ENCODE measurements at places on chromosomes 12 and 14.
A peak's percentile ranks its signal among the peaks of the same experiment; 100 is the strongest.

- DNase-seq: no peak
Measured at GRCh38 chr14:99510556-99511139, 29.4 kb downstream of the CCNK start.

DNA sequence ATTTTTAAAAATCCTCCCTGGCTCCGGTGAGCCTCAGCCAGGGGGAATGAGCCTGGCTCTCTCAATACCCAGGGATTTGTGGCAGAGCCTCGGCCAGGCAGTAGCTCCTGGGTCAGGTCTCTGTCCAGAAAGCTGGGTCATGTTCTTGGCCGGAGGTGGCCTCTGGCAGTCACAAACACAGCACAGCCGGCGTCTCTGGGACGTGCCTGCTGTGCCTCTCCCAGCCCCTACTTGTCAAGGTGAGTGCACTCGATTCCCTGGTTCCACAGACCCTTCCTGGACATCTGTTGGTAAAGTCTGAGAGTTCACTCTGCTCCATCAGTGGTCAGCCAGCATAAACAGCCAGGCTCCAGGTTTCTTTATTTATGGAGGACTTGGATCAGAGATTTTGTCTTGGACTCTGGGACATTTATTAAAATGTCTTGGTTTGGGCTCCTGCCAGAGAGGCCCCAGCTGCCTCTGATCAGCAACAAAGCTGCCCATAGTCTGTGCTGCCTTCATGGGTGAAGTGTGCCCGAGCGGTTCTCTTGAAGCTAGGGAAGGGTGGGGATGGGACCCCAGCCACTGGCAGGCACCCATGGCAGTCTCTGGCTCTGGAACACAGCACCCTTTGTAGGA is 56.7 kb downstream of the DGLUCY start:
- DNase-seq: no peak

- DNase-seq: no peak
Measured at GRCh38 chr12:3398196-3398789, 92.7 kb upstream of the PRMT8 start.

- DNase-seq: no peak
Measured at GRCh38 chr12:79453820-79454219, 236.9 kb downstream of the PAWR start.

DNA sequence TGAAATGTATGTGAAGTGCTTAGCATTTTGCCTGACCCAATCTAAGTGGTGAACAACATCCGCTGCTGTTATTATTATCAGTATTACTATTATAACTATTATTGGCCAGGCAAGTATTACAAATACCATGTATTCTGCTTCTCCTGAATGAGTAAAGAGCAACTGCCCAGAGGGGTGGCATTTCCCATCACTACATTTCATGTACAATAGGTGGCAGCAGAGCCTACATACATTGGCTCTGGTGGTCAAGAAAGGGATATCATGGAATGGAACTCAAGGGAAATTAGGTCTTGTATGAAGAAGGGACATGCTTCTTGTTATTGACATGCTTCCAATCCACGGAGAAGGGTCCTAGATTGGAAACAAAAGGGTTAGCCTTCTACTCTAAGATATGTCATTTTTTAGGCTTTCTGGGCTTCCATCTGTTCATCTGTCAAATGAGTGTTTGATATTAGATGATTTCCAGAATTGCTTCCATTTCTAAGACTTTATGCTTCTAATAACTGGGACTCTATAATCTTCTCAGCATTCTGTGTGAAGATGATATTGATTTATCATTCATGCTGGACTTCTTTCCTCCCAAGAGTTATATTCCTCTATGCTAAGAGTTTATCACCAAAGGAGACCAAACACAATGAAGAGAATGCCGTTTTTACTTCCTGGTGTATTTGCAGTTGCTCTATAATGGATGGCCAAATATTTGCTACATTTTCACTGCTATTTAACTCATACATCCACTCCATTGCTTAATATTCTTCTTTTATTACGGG is 239.1 kb downstream of the SSPN start:
- no peak for DNase-seq

- DNase-seq: no peak
Measured at GRCh38 chr12:65263777-65264176, 14.7 kb upstream of the MSRB3 start.

DNA sequence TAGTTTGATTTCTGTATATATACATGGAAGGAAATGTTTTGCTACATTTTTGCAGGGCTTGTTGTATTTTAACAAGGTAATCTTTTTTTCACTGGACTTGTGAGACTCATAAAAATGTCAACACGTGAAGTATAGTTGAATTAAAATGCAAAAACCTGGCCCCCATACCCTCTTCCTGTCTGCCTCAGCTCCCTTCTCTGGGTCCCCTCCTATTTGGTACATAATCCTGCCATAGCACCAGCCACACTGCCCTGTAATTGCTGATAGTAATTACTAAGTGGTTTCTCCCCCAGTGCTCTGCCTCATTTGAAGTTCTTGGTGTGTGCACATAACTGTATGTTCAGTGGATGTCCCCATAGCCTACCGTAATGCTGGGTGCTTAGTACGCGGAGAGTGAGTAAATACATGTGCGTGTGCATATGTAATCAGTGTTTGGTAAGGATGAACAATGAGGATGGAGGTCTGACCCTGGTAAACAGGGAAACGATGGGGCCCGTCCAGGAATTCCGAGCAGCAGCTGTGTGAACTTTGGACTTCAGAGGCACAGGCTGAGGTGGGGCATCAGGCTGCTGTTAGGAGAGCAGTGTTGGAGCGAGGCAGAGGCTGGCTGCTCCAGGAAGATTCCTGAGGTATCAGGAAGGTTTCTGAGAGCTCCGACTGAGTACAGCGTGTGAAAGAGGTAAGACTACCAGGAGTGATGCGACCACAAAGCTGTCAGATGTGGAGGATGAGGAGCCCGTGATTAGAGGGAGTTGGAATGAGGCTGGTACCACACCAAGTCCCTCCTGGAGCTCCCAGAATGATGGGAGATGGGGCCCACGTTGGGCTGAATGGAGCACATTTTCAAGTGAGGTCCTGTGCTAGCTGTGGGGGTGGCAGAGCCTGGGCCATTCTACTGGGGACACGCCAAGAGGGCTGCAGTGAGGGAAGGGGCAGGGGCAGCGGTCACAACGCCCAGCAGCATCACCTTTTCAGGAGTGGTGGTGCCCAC is 106.8 kb downstream of the PELI2 start:
- DNase-seq: no peak

GRCh38 chr12:67651132-67651695 is 2.7 kb downstream of the DYRK2 start:
- no peak for DNase-seq

- DNase-seq: no peak
Measured at GRCh38 chr12:58645946-58646345, 274.4 kb downstream of the LRIG3 start.

GRCh38 chr12:93530358-93530757 is 42.1 kb upstream of the SOCS2 start:
- DNase-seq: no peak

- DNase-seq: no peak
Measured at GRCh38 chr12:128190614-128191013, 76.4 kb upstream of the TMEM132C start.

- no peak for DNase-seq
Measured at GRCh38 chr12:115001571-115002180, 317.7 kb upstream of the TBX3 start.

- no peak for DNase-seq
Measured at GRCh38 chr12:131365821-131366260, 345.0 kb upstream of the SFSWAP start.

DNA sequence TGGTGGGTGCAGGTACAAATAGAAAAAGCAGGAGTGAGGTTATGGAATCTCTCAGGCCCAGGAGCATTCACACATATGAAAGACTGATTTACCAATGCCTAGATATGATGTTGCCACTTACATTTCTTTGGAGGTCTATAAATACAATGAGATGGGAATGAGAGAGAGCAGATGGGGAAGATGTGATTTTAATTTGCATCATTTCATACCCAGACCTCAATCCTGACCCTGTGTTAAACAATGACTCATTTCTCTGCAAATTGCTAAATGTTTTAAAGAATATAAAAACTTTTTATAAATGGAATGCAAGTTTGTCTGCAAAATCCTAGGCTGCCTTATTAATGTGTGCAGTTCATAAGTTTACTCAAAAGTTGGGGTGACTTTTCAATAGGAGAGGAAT is 38.6 kb upstream of the GNG2 start:
- no peak for DNase-seq

DNA sequence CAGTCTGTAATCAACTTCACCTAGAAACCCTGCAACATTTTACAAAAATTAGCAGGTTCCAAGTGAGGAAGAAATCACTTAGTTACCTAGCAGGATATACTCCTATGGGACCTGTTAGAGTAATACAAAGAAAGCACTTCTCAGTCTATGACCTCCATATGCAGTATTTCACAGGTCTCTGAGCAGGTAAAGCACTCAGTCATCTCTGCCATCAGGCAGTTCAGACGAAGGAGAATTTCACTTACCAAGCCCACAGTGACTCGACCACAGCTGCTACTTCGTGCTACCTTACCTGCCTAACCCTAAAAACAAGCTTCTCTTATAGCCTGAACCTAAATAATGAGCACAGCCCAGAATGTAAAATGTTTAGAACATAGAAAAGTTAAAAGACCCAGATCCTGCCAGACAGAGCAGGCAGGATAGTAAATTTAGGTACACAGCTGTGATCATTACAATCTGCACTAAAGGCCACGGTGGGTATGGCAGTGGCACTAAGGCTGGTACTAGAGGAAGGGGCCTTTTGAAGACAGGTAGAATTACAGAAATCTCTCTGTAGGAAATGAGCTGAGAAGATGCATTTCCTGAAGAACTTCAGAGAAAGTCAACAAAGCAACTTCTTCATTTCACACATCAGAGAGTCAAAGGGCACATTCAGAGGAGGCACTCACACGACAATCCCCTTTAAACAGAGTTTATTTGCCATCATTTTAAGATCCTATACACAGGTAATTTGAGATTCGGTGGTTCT is 35.7 kb downstream of the DCAF5 start:
- no peak for DNase-seq

- no peak for DNase-seq
Measured at GRCh38 chr12:109926488-109927210, 26.6 kb downstream of the TCHP start.

- DNase-seq: no peak
Measured at GRCh38 chr14:101894365-101895081, 69.8 kb upstream of the DYNC1H1 start.

- DNase-seq: peak; percentile 31
Measured at GRCh38 chr12:69900720-69901131, 75.7 kb downstream of the MYRFL start.

DNA sequence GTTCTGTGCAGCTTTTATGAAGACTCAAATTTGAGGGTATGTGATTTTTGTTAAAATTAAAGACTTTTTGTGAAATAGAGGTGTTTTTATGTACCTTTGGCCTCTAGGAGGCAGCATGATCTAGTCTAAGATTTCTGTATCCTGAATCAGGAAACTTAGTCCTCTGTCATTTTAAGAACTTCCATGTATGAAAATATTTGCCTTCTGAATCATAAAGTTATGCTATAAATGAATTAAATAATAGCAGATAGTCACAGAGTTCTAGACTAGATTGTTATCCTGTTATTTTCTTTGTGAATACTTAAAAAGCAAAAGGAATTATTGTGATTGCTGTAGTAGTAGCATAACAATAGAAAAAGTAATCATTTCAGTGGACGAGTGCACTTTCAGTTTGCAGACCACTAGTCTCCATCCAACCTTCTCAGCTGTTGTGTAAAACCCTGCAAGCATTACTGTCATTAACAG is 56.3 kb downstream of the FGD4 start:
- DNase-seq: no peak

DNA sequence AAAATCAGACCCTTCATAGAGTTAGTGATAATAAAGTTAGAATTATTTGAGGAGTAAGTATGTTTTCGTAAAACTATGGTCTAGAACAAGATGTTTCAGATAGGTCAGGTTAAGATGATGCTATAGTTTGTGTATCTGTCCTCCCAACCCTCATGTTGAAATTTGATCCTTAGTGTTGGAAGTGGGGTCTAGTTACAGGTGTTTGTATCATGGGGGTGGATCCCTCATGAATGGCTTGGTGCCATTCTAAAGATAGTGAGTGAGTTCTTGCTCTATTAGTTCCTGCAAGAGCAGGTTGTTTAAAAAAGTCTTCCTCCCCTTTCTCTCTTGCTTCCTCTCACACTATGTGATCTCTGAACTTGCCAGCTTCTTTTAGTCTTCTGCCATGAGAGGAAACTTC is 707.3 kb upstream of the FOXG1 start:
- DNase-seq: no peak
